ENCODE measurements at places on chromosomes 16 and 17.

DNA sequence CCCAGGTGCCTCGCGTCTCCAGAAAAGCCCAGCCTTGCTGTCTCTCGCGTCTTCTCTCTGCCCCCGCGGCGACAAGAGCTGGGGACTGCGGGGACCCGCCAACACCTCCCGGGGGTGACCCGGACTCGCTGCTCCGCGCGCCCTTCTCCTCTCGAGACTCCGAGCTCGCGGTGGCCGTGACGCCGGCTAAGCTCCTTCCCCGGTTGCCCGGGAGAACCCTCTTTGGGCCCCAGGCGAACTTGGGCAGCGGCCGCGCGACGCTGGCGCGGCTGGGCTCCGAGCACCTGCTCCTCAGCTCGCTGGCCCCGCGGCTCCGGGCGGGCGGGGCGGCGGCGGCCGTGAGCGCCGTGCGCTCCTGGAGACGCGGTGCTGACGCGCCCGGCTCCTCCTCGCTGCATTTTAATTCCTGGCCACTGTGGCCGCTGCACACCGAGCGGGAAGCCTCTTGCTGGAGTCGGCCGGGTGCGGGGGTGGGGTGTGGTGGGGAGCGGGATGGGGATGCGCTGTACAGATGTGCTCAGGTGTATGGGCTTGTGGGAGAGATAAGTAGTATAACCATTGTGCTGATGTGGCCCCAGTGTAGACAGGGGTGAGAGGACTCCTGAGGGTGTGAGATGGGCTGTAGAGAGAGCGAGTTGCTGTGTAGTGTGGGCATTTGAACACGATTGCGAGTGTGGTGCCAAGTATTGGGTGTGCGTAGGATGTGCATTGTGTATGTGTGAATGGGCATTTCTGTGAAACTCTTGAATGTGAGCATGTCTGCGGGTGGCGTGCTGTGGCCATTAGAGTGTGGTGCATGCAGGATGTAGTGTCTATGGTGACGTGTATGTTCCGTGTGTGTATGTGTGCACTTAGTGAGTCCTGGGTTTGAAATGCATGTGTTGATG is at the start of gene ASIC2:
Gene ASIC2, minus strand, starts transcription at position 315 of the 887 bp plus-strand sequence.
- DNase-seq: no peak

GRCh38 chr17:79220201-79220712 is 145.6 kb downstream of the ENGASE start:
- no peak for DNase-seq

DNA sequence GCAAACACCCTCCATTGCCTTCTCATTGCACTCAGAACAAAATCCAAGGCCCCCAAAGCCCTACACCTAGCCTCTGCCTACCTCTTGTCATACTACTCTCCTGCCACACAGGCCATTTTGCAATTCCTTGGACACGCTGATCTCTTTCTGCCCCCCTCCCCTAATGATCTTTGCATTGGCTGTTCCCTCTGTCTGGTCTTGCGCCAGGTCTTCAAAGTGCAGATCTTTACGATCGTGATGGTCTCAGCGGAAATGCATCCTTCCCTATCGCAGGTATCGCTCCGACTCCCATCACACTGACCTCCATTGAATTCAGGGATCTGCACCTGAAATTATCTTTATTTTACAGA is 777 bp upstream of the MOSMO start:
- no peak for DNase-seq

DNA sequence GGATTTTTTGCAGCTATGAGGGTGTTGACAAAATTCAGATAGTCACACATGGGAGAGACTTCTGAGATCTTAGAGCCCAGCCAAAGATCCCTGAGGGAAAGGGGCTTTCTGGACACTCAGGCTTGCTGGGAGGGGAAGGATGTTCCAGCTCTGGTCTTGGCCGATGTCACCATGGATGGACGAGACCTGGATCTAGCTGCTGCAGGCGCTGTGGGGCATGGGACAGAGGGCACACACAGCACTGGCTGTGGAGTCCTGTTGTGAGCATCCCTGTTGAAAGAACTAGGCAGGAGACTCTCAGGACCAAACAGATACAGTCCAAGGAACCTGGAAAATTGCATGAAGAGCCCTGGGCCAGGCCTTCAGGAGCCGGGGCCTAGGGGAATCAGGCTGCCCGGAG is 80.1 kb upstream of the SDK2 start:
- no peak for DNase-seq

DNA sequence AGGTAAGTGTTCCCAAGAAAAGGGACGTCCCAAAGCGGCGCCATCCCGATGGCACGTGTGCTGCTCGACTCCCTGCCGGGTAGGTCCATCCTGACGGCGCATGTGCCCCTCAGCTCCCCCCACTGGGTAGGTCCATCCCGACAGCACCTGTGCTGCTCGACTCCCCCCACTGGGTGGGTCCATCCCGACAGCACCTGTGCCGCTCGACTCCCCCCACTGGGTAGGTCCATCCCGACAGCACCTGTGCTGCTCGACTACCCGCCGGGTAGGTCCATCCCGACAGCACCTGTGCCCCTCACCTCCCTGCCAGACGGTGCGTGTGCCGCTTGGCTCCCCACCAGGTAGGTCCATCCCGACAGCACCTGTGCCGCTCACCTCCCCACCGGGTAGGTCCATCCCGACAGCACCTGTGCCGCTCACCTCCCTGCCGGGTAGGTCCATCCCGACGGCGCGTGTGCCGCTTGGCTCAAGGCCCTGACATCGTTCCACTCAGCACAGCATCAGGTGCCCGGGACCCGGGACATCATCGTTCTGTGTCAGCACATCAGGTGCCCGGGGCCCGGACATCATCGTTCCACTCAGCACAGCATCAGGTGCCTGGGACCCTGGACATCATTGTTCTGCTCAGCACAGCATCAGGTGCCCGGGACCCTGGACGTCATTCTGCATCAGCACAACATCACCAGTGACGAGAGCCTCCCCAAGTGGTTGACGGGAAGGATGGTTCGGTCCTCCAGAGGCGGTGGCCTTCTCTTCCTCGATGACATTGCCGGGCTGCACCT is 5.7 kb upstream of the FN3K start:
- no peak for DNase-seq

- DNase-seq: no peak
Measured at GRCh38 chr16:78972006-78972405, 628.5 kb downstream of the MAF start.

GRCh38 chr16:67244387-67245185 is 2.7 kb downstream of the FHOD1 start:
- DNase-seq: peak; percentile 85

DNA sequence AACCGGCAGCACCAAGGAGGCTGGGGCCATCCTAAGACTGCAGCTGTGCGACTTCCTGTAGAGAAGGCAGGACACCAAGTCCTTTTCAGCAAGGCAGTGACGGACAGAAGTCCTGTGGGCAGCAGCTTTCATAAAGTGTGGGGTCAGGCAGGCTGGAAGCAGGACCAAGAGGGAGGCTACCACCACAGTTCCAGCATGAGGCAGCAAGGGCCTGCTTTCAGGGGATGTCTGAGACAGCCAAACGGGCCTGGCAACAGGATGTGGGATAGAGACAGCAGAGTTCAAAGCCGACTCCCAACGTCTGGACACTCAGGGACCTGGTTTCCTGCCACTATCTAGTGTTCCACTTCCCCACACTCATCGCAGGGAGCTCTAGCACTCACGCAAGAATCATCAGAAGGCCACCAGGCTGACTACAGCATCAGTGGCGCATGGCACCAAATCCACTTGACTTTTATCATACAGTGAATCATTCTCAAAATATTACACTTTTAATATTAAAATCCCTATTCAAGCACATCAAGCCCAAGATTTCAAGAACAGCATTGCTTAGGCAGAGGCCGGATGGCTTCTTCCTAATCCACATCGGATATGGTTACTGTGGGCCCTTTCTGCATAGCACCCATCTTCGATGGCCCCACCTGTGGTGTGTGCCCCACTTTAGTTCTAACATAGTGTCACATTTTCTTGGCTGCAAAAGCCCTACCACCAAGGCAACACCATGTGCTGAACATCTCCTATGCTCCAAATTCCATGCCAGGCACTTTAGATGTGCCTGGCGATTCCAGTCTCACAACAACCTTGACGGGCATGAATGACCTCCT is 5.2 kb downstream of the USP7 start:
- no peak for DNase-seq

DNA sequence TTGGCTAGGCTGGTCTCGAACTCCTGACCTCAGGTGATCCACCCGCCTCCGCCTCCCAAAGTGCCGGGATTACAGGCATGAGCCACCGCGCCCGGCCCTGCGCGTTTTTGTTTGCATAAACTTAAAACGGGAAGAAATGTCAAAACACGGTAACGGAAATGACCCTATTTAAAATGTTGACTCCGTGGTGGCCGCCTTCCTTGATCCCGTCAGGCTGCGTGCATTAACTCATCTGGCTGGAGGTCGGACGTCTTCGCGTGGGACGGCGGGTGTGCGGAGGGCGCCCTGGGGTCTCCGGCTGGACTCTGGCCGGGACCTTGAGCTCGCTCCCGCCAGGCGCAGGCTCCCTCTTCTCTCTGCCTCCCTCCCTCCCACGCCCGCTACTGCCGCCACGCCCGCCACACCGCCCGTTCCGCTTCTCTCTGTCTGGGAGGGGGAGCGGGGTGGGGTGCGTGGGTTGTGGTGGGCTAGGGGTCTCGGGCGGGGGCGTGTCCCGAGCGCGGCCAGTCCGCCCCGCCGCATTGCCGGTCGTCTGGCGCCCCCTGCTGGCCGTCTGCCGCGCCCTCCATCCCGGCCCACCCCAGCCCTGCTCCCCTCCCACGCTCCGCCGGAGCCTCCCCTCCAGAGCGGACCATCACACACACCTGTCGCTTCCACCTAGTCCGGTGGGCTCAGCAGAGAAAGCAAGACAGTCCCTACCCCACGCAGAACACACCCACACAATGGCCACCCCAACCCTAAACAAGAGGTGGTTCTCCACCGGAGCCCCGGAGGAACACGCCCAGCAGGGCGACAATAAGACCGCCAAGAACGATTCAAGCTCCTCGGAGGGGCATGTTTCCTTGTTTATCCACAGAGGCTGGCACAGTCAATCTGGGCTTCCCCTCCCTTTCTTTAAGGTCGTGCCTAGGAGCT is 1.2 kb upstream of the CCDC42 start:
- peak; percentile 88 for DNase-seq

DNA sequence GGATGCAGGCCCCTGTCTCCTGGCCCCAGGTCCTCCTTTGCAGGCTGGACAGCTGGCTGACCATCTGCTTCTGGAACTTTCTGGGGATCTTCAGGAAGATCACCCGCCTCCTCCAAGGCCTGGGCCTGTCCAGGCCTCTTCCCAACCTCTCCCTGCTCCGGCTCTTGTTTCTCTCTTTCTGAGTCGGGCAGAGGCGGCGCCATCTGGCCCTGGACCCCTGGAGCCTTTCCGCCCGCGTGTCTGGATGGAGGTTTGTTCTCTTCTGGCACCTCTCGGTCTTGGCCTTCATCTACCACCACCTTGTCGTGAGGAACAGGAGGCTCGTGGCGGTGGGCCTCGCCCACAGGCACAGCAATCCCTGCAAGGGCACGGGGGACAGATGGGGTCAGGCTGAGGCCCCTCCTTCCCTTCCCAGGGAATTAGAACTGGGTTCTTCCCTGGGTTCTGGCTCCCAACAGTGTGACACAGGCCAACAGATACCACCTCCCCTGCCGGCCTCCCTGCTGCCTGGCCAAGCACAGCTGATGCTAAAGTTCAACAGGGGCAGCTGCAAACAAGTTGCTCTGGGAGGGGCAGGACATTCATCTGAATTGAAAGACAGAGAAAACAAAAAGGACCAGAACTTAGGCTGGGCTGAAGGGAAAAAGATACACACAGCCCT is 13.3 kb downstream of the NDUFAF8 start:
- no peak for DNase-seq

DNA sequence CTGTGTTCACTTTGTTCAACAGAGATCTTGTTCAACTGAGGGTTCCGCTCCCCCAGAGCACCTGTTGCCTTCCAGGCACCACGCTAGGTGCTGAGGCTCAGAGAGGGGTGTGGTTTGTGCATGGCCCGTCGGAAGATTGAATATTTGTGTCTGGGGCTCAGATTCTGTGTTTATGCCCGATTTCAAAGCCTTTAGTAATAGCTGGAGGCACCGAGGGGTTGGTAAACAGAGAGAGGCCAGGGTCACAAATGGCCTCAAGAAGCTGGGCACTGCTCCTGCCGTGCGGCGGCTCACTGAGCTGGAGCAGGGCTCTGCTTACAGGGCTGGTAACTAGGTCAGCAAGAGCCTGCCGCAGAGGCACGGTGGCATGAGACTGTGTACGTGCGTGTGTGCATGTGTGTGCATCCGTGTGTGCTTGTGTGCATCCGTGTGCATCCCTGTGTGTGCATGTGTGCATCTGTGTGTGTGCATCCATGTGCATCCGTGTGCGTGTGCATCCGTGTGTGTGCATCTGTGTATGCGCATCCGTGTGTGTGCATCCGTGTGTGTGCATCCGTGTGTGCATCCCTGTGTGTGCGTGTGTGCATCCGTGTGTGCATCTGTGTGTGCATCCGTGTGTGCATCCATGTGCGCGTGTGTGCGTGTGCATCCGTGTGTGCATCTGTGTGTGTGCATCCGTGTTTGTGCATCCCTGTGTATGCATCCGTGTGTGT is 5.4 kb downstream of the ITGAE start:
- DNase-seq: peak; percentile 56

- DNase-seq: no peak
Measured at GRCh38 chr16:71460236-71460635, 1.8 kb downstream of the ZNF23 start.

DNA sequence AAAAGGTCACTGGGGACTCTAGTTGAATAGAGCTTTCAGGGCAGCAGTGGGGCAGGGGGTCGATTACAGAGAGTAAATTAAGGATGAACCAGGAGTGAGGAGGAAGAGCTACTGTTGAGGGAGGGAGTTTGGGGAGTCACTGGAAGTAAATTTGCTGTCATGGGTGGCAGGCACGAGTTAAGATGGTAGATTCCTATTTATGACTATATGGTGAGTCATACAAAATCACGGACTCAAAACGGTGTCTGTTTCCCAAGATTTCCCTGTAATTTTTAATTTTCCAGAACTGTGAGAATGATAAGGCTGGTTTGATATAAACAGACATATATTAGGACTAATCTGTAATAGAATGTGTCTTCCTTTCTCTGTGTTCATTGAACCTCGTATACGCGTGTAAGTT is 287.6 kb upstream of the GOT2 start:
- DNase-seq: no peak

DNA sequence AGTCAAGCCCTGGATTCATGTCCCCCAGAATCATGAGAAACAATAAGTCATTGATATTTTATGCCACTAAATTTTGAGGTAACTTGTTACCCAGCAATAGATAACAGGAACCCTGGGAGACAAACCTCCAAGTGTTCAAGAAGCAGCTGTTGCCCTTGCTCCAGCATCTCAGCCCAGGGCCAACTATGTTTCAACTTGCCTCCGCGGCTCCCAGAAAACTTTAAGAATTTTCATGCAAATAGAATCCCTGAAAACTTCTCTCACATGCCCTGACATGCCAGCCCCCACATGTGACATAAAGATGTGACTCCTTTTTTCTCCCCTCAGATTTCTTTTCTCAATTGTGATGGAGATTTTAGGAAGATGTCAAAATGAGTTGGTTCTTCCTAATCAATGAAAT is 22.8 kb downstream of the LYRM9 start:
- DNase-seq: no peak

GRCh38 chr16:51113236-51114125 is 37.6 kb downstream of the SALL1 start:
- DNase-seq: no peak
